ENCODE measurements at places on chromosomes 2 and 18.

GRCh38 chr2:162473986-162474385 lies 130.1 kb downstream of the GCA start:
- DNase-seq: no peak

DNA sequence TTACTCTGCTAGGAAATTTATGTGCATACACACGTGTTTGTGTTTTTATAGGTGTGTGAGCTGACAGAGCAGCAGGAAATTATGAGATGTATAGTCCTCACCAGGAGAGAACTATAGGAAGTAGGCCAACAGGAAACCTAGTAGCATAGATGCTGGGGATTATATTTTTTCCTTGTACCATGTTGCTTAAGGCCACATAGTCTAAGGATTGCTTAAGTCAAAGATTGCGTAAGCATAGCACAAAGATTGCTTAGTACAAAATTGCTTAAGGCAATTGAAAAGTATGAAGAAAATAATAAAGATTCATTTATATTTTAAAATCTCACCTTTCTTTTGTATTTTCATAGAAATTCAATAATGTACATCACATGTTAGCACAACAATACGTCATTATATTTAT lies 18.7 kb upstream of the CCDC102B start:
- no peak for DNase-seq

GRCh38 chr2:107376909-107377308 lies 449.8 kb upstream of the RGPD4 start:
- no peak for DNase-seq

DNA sequence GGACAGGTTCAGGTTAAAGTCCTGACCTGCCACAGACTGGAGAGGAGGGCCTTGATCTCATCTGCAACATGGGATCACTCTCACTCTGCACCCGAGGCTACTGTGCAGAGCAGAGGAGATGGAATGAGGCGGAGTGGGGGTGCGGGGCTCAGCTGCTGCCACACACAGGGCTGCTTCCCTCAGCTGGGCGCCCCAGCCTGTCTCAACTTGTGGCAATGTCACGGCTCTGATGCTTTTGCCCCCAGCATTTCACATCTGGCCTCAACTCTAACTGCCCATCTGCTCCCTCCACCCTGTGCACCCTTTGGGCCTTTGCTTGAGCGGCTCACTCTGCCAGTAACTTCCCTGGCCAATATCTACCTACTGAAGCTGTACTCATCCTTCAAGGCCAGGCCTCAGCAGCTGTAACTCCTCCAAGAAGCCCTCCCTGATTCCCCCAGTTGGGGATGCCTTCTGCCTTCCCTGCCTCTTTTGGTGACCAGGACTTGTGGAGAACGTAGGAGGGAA lies 70.3 kb downstream of the POLR1A start:
- no peak for DNase-seq

DNA sequence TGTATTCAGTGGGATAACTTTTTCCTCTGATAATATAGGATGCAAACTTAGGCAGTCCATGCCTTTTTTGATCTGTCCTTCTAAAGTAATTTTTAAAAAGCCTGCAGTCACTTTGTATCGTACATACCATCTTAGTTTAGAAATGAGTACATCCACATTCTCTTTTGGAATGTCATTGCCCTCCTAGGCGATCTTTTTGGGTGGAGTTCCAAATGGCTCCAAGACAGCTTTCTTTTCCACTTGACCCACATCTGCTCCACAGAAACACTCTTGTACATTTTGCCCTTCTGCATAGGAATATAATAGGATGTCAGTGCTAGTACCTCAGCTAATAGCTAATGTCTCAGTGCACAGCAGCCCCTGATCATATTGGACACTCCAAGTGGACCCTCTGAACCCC lies 21.8 kb upstream of the HTR2B start:
- no peak for DNase-seq

- DNase-seq: no peak
Measured at GRCh38 chr2:20103530-20103929, 52.1 kb upstream of the LAPTM4A start.

GRCh38 chr18:7234091-7234490 lies 3.2 kb downstream of the LRRC30 start:
- no peak for DNase-seq

DNA sequence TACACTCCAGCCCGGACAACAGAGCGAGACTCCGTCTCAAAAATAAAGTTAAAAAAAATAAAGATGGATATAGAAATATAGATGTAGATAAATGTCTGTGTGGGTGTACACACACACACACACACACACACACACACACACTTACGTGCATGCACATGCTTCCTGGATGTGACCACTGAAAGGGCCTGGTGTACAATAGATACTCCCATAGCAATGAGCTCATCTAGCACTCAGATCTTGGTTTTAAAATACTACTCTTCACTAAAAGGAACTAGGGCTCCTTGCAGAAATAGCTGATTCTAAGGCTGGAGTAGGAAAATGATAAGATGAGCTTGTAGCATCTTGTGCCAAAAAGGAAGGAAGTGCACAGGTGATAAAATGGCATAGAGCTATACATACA lies 39.1 kb downstream of the ROCK2 start:
- DNase-seq: no peak

GRCh38 chr2:179857236-179857635 lies 4.2 kb downstream of the ZNF385B start:
- DNase-seq: no peak

GRCh38 chr2:46493971-46494250 lies 14.5 kb downstream of the TMEM247 start:
- no peak for DNase-seq

DNA sequence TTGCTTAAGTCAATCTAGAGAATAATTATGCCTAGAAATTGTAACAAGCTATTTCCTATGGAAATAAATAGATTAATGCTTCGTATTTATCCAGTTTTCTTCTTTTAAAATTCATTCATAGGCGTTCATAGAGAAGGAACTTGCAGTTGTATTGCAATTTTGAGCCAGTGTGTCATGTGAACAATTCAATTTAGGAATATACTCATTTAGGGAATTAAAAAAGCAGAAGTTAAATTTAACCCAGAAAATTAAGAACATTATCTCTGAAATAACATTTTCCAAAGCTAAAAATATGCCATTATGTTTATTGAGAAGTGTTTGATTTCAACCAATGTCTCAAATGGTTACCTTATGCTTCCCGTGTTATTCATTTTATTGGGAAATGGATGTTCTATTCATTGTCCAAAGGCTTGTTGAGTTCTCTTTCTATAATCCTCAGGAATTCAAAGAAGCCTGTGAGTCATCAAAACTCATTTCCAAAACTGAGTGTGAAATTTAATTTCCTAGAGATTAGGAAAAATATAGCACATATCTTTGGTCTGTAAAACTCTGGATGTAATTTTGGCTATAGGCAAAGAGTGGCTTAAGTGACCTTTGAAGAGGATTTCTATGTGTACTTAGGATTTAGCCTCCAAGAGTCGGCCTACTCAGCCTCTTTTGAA lies 99.7 kb downstream of the SLC8A1 start:
- no peak for DNase-seq

- no peak for DNase-seq
Measured at GRCh38 chr18:9643549-9643948, 29.2 kb upstream of the PPP4R1 start.

GRCh38 chr2:86308356-86308755 lies 29.1 kb downstream of the REEP1 start:
- no peak for DNase-seq
